ENCODE measurements at places on chromosomes 13 and 19. TPM values are rescaled to one million over a fixed set of nuclear protein-coding genes. Genes with fewer than 3 reads are reported as not detected.

Gene DOCK6
- polyA plus RNA-seq = 9.1 TPM

Gene CYP4F8
- polyA plus RNA-seq = not detected

DNA sequence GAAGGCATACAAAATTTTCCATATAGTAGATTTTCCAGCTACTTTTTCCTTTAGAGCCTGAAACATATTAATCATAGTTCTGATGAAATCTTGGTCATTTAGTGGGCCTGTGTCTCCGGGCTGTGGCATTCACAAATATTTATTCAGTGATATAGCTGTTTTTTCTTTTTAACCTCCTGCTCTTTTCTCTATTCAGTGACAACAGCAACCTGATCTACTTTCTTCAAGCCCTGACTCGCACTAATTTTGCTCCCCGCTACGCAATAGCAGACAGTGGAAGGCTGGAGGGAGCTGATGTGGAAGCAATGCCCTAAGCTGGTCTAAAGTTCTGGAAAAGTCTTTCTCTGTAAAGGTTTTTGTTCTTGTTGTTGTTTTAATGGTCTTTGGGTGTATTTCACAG is 289.7 kb downstream of the SLITRK6 start:
- DNase-seq = no peak

- no peak for DNase-seq
Measured at GRCh38 chr19:13804830-13805683, 9.8 kb downstream of the ZSWIM4 start.

Gene RNF17
- polyA plus RNA-seq = not detected

Gene CBLC
- polyA plus RNA-seq = not detected

GRCh38 chr19:10043286-10043927 is 30.1 kb downstream of the RDH8 start:
- no peak for DNase-seq

DNA sequence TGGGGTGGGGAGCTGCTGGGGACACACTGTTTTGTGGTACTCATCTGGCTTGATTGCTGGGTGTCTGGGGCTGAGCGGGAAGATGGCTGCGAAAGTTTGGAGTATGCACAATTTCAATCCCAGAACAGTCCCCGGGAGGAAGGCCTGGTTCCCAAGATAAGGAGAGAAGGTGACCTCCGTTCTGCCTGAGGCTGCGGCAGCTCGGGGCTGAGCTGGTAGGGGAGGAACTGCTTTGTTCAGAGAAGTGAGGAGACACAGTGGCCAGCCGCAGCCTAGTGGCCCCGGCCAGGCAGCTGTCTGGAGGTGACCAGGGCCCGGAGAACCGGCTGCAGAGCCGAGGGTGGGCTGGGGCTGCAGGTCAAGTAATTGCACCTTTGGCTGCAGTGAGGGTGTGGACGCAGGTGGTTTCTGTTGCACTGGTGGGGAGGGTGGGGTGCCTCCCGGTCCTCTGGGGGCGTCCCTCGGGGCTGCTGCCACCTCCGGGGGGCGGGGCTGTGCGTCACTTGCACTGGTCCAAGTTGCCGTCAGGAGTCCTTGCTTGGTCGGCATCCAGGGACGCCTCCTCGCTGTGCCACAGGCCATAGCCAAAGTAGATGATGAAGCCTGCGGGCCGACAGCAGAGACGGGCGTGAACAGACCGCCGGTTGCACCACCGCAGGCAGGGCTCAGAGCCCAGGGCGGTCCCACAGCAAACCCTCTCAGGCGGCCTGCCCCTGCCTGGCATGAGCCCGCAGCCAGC is 81.3 kb downstream of the SLC7A1 start:
- DNase-seq = no peak

Gene PRODH2
- polyA plus RNA-seq = not detected

Gene NTN5
- polyA plus RNA-seq = 0.10 TPM

- DNase-seq = no peak
Measured at GRCh38 chr13:106343836-106344235, 191.6 kb downstream of the EFNB2 start.

Gene PROZ
- not detected for polyA plus RNA-seq

DNA sequence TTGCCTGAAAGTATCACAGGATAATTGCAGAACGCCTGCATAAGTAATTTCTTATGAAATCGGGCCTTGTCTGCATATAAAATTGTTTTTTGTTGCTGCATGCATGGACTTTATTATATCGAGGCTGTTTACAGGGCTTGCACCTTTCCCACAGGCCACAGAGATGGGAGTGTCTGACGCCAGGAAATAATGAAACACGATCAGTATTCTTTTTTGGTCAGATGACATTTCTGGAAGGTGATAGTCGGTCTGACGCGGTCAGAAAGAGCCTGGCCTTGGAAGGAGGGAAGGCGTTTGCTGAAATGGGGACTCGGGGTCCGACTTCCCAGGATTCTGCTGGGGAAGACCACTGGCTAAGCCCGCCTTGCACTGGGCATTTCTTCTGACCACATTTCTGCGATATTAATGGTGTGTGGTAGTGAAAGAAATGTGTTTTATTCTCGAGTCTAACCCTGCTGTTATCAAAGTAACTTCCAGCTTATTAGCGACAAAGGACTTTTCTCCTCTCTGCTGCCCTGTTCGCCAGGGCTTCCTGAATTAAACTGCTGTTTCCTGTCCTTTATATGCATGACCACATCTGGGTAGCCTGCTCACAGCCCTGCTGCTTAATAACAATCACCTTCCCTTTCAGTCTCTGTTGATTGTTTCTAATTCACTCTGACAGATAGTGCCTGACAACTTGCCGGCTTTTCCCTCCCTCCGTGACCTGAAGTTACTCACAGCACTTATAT is 11.6 kb upstream of the ZNF536 start:
- no peak for DNase-seq

Data from BJ (cell line).